ENCODE measurements at places on chromosomes 12 and 14.

- no peak for DNase-seq
These were observed 305.1 kb downstream of the TTC6 start for GRCh38 chr14:37900561-37900960.

GRCh38 chr14:32841698-32842097 is 97.0 kb upstream of the NPAS3 start:
- DNase-seq, result no peak

DNA sequence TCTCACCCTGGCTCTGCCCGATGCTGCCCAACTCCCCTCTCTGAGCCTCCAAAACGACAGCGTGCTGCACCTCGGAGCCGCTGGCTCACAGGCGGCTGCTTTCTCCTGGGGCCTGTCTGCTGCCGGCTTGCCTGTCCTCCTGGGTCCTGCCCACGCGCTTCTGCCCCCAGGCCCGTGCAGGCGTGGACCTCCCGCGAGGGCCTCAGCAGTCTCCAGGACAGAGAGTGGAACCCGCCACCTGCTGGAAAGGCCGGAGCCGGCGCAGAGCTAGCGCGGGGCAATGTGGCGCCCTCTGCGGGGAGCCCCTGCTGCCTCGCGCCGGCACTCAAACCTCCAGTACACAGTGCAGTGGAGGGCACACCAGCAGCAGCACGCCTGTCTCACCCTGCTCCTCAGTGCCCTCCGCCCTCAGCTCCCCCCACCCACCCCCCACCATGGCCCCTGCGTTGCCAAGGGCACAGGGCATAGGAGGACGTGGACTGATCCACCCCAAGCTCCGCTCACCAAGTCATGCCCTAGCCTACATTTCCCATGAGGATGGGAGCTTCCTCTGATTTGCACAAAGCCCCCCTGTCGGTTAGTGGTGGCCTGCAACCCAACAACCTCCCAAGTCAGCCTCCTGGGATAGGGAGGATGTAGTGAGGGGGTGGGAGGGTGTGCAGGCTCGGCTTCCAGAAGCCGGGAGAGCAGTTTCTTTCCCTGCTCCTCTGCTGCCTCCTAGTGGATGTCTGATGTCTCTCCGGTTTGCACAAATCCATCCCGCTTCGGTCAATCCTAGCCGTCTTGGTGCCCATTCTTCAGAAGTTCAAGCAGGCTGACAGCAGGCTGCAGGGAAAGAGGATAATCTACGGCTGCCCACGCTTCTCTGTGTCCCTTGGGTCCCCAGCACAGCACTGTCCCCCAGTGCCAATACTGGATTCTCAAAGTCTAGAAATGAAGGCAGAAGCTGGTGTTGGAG is 25.2 kb downstream of the KRT8 start:
- DNase-seq, result peak; percentile 78

DNA sequence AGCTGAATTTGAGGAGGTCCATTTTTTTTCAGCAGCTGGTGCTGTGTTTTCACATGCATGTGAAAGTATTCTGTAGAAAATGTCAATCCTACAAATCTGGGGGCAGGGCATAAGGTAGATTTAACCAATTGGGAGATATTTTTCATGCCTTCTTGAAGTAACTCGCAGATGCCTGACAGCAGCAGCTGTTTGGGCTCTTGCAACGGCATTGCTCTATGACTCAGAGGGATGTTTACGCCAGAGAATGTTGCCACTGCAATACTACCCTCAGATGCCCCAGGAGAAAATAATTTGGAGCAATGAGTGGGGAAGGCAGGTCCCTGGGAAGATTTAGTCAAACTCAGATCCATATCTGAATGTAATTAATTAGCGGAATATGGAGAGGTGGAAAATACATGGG is 42.5 kb upstream of the MYBPC1 start:
- no peak for DNase-seq

DNA sequence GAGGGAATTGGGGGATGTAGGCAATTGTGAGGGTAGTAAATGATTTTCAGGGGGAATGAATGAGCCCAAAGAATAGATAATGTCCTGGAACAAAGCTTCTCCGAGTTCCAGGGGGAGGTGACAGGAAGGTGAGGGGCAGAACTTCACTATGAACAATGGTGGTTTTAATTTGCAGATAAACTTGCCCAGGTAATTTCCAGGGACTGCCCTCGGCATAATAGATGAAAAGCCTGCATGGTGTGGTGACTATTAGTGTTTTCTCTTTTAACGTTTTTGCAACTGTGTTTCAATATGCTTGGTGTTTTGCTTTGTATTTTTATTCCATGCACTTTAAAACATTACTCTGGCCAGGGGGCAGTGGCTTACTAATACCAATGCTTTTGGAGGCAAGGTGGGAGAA is 325.2 kb upstream of the RGS6 start:
- no peak for DNase-seq

- DNase-seq, result no peak
These were observed 61.6 kb downstream of the EFCAB11 start for GRCh38 chr14:89892953-89893352.

- DNase-seq, result no peak
These were observed 14.6 kb downstream of the RAPGEF3 start for GRCh38 chr12:47744005-47744651.

- DNase-seq, result no peak
These were observed 26.9 kb downstream of the MOK start for GRCh38 chr14:102277874-102278630.

DNA sequence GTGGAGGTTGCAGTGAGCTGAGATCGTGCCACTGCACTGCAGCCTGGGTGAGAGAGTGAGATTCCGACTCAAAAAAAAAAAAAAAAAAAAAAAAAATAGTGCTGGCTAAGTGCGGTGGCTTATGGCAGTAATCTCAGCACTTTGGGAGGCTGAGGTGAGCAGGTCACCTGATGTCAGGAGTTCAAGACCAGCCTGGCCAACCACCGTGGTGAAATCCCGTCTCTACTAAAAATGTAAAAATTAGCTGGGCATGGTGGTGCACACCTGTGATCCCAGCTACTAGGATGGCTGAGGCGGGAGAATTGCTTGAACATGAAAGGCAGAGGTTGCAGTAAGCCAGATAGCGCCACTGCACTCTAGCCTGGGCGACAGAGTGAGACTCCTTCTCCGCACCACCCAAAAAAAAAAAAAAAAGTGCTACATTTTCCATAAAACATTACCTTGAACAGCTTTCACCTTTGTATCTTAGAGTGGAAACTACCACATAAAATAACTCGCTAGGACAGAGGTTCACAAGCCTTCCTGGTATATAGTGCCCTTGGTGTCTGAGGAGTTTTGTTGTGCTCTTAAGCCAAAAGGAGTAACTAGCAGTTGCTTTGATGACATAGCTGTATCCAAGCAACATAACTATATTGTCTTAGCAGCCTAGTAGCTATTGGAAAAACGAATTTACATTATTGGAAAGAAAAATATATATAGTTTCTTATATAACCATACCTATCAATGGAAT is 11.1 kb downstream of the PTGES3 start:
- no peak for DNase-seq
